ENCODE measurements at places on chromosomes 16 and 17.

GRCh38 chr17:29179232-29180033, 765 bp downstream of the MYO18A start:
- DNase-seq, result no peak

- DNase-seq, result no peak
These were observed 171.4 kb upstream of the DYNLRB2 start for GRCh38 chr16:80369138-80369958.

DNA sequence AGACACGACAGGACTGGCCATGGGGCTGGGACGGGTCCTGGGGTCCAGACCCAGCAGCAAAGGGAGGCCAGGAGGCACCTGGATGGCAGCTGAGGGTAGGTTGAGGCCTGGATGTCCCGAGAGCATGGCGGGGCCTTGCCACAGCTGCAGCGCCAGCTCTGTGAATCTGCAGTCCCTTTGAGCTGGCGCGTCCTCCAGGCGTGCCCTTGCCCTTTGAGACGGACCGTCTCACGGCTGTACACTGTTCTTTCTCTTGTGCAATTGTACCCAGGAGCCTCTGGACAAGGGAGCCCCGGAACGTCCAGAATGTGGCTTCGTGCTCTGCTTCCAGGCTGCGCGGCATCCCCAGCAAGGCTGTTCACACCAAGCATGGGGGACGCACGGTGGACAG, 69.5 kb upstream of the CIBAR2 start:
- DNase-seq, result no peak

GRCh38 chr17:10294180-10294579, 78.6 kb downstream of the MYH13 start:
- DNase-seq, result no peak

DNA sequence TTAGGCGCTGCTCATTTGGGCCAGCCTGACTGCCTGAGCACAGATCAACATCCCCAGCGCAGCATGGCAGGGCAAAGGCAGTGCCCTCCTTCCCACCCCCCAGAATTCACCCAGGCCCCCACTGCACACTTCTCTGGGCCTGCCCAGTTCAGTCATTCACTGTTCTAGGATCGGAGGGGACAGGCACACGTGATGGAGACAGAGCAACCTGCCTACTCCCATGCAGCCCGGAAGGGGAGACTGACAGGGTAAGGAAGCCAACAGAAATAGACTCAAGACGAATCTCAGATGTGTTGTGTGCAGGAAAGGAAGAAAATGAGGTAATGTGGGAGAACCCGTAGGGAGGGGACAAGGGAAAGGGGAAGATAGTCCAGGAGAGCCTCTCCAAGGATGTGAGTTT, 59.2 kb upstream of the LYRM9 start:
- no peak for DNase-seq

DNA sequence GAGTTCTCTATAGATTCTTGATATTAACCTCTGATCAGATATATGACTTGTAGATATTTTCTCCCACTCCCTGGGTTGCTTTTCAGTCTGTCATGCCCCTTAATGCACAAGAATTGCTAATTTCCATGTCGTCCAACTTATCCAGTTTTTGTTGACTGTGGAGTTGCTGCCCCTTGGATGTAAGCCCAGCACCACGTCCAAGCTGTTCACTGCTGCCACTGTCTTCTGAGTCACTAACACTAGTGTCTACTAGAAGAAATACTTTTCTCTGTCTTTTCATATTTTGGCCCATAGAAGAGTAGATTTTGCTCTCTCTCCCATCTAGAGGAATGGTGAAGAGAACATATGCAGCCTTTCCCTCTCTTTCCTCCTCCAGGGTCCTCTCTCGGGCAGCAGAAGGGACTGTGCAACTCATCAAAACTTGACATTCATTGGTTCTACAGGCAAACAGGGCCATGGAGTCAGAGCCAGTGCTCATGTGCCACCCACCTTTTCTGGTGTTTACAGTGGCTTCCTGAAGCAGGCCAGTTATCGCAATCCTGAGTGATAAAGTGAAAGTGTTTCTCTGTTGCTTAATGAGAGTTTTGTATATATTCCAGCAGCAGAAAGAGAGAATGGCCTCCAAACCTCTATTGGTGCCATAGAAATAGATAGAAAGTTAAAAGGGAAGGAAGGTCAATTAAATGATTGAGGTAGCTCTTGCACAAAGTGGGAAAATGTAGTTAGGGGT, 22.6 kb upstream of the PMP22 start:
- no peak for DNase-seq

DNA sequence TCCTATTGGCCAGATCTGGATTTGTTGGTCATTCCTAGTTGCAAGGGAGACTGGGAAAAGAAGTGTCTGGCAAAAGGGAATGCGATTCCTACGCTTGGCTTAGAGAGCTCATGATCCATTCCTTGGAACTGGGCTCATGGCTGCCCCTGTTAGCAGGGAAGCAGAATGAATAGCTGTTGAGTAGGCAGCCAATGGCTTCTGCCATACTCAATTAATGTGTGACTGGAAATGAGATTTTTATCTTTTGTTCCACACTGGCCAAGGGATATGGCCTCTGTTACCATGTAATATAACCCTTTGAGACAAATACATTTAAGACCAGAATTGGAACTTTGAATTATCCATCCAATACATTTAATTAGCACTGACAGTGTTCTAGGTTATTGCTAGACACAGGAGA, 31.0 kb downstream of the FTO start:
- no peak for DNase-seq

GRCh38 chr17:33019161-33019890, 27.7 kb downstream of the SPACA3 start:
- DNase-seq, result no peak

DNA sequence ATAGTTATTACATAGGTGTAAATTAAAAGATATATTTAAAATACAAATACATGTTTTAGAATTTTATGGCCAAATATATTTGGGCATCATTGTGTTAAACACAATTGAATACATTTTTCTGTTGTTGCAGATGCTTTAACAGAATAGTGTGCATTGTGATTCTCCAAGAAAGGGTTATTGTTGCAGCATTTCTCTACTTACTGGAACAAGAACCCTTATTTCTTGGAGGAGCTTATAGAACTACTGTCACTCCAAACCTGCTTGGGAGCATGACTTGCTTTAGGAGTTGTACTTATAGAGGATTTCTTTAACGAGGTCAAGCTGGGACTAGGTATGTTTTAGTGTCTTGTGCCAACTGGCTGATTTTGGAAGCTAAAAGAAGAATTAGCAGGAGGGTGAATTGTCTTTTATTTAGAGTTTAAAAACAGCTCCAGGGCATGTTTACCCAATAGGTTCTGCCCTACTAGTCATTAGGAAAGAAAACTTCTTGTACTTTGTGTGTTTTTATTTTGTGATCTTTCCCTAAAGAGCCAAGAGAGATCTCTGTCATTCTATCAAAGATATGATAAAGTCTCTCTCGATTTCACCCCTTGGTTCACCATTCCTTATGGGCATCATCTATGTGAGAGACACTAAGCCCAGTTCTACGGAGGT, 279.8 kb upstream of the SALL1 start:
- no peak for DNase-seq

All from stimulated activated CD8-positive, alpha-beta memory T cell treated with anti-CD3 and anti-CD28 coated beads, Interleukin-7, amount 100 ng/mL, for 1 hour (primary cell).